ENCODE measurements at places on chromosomes 11 and 22.

DNA sequence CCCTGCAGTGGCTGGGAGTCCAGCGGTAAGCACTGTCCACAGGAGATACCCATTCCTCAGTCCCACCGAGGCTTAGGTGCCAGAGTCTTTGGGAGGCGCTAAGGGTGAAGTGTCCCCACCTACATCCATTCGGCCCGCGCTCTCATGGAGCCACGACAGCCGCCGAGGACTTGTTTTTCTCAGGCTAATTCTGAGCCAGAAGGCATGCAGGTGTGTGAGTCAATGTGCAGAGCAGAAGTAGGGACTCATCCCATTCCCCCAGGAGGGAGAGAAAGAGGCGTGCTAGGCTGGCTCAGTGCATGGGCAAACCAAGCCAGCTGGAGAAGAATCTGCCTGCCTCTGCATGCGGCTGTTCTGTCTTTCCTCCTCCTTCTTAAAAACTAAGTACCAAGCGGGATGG lies 46.6 kb downstream of the KCNC1 start:
- no peak for DNase-seq

DNA sequence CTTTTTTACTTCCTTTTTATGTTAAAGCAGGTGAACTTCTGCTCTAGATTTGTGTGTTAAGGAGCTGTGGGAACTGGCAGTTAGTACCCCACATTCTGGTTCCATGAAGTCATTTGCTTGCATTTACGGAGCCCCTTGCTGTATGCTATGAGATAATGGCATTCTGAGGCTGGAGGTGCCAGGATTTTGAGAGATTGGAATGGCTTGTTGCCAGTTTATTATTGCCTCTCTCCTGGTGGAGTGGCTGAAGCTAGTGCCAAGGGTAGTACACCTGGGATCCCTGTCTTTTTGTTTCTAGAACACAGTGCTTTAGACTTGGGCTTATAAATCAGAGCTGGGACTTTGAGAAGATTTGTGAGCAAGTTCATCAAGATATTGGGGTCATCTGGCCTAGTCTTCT lies 73.8 kb downstream of the STIM1 start:
- DNase-seq: no peak

DNA sequence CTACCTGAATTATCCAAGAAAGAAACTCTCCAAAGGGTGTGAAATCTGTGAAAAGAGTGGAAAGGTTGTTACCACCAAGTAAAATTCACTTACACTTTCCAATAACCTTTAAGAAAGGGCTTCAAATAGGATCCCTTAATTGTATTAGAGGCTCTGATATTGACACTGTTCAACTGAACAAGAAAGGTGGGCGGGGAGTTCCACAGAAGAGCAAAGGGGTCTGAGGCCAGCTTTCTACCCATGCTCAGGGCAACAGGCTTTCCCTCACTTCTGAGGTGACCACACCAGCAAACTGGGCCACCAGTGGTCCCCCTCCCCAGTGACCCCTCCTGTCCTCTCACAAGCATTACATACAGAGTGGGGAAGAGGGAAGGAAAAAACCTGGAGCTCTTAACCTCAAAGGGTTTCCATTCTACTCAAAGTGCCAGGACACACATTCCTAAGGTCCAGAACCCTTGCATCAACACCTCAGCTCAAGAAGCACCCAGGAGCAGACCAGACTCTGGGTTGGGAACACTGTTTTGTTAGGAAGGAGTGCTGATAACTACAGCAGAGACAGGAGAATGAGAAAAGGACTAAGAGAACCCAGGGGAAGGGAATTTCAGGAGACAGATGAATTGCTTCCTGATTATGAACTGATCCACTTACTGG lies 71.6 kb upstream of the AKIP1 start:
- DNase-seq: no peak

DNA sequence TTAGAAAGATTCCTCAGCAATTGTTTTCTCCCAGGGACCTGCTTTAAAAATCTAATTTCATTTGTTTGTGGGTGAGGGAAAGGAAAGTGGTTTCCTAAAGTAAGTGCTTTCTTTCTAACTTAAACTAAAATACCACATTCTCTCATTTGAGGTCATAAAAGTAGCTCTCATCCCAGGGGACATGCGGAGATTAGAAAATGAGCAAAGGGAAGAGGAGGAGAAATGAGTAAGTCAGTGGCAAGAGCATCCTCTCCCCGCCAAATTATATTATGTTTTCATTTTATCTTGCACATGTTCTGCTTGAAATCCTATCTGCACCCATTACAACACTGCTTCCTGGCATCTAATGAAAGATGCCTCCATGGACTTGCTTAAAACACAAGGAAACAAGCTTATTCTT lies 191.4 kb downstream of the ARHGAP42 start:
- no peak for DNase-seq

GRCh38 chr11:65903068-65903481 lies 2.9 kb upstream of the FOSL1 start:
- DNase-seq: no peak
